ENCODE measurements at places on chromosomes 12 and 14. TPM values are rescaled to one million over a fixed set of nuclear protein-coding genes. Genes with fewer than 3 reads are reported as not detected.

DNA sequence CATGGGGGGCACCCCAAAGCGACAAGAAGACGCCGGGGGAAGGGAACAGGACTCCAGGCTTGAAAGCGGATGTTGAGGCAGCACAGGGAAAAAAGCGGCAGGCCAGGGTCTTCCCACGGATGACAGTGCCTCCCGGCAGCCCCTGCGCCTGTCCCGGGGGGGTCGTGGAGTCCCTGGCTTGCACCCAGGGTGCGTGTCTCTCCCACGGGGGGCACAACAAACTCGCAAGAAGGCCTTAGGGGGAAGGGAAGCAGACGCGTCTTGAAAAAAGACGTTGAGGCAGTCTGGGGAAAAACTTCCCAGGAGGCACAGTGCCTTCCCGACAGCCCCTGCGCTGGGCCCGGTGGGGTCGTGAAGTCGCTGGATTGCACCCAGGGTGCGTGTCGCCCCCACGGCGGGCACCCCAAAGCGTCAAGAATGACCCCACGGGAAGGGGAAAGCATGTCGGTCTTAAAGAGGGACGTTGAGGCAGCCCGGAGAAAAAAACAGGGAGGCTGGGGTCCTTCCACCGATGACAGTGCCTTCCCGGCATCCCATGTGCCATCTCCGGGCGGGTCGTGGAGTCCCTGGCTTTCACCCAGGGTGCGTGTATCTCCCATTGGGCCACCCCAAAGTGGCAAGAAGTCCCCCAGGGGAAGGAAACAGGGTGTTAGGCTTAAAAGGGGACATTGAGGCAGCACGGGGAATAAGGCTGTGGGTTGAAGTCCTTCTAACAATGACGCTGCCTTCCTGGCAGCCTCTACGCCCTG is 159.9 kb upstream of the ALG10B start:
- DNase-seq = no peak

DNA sequence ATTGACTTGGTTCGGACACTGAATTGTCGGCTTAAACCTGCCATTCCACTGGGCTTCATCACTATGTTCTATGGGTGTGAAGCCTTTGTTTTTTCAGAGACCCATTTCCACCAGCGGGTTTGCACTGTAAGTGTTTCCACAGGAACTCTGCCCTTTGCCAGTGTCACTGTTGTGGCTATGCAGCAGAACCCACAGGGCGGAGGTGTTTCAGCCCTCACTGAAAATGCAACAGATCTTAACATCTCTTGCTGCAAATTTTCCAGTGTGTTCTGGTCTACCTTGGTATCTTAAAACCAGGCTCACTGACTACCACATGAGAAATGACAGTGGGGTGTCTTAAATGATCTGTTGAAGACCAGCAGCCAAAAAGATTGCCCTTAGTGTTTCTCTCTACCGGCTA is 21.1 kb downstream of the PRKCH start:
- no peak for DNase-seq

PMEL gene
- total RNA-seq = 1.1 TPM

GRCh38 chr14:71688576-71688975 is 243.7 kb upstream of the RGS6 start:
- no peak for DNase-seq

GNB3 gene
- 2.3 TPM for total RNA-seq

DNA sequence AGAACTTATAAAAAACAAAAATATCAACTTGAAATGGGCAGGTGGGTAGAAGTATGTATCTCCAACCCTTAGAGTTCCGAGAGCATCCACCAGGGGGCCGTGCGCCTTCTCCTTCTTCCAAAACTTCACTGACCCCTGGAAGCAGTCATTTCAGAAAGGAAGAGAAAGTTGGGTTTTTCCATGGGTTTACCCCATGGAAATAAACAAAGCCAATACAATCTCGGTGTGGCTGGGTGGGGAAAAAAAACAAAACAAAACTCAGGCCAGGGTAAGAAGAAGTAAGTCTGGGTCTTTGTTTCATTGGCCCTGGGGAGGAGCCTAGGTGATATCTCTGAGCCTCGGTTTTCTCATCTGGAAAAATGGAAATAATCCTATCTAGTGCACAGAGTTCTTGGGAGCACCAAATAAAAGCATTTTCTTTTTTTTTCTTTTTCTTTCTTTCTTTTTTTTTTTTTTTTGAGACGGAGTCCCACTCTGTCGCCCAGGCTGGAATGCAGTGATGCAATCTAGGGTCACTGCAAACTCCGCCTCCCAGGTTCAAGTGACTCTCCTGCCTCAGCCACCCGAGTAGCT is 33.6 kb upstream of the HNF1A start:
- DNase-seq = peak; percentile 10

DNA sequence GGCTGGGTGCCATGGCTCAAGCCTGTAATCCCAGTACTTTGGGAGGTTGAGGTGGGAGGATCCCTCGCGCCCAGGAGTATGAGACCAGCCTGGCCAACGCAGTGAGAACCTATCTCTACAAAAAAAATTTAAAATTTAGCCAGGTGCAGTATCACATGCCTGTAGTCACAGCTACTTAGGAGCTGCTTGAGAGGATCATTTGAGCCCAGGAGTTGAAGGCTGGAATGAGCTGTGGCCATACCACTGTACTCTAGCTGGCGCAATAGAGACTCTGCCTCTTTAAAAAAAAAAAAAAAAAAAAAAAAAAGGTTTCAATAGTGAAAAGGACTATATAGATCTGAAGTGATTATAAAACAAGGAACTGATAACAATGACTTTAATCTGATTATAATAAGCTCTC is 13.5 kb downstream of the PSMA3 start:
- DNase-seq = no peak

TCTN2 gene
- total RNA-seq = 10.7 TPM

ENO2 gene
- 18.4 TPM for total RNA-seq

DNA sequence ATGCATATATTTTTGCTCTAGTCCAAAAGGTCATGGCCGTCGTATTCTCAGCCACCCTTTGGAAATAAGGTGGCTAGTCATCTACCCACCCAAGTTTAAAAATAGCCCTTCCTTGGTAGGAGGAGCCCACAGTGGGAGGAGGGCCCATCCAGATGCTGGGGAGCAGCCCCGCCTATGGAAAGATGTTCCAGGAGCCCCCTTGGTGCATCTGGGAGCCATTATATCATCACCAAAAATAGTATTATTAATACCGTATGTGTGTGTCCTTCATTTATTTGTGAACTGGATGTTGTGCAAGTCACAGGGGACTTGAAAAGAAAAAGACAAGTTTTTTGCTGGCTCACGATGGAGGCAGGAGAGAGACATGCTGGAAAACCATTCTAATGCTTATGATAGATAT is 34.0 kb downstream of the EMP1 start:
- no peak for DNase-seq

DNA sequence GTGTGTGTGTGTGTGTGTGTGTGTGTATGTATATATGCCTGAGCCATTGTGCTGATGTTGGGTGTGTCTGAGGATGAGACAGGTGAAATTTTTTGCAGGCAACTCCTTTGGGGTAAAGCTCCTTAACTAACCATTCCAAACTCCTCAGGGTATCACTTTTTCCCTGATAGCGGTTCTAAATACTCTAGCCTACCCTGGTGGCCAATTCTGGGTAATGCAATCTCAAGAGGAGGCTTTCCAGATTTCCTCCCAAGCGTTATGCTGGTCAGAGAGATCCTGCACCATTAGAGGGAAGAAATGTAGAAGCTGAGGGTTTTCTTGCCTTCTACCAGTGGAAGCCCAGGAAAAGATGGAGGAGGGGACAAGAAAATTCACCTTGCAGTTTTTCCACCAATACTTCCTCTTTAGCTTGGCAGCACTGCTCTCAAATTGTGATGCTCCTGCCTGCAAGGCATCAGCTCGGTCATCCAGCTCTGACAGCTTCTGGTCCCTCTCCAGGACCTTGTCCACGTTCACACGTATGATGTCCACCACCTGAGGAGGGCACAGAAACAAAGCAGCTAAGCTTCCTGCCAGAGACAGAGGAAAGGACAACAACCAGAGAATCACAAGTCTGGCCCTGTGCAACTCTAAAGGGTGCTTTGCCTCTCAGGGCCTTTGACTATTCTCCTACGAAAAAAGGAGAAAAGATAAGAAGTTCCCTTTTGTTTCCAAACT is 4.9 kb downstream of the VAMP1 start:
- DNase-seq = peak; percentile 66

- DNase-seq = no peak
Observed at GRCh38 chr12:48280572-48280971, 70.1 kb downstream of the ZNF641 start.

SRRM4 gene
- total RNA-seq = not detected

- no peak for DNase-seq
Observed at GRCh38 chr12:114888448-114888847, 204.5 kb upstream of the TBX3 start.

- no peak for DNase-seq
Observed at GRCh38 chr14:23137192-23137812, 18.2 kb upstream of the CEBPE start.

RPL10L gene
- total RNA-seq = not detected

- DNase-seq = no peak
Observed at GRCh38 chr12:132146772-132147422, 2.6 kb downstream of the NOC4L start.

- no peak for DNase-seq
Observed at GRCh38 chr14:106679776-106680175, 1153.4 kb downstream of the TMEM121 start.

C12orf60 gene
- total RNA-seq = 2.1 TPM

GRCh38 chr12:7142056-7142644 is 12.0 kb downstream of the CLSTN3 start:
- DNase-seq = peak; percentile 23

- peak; percentile 54 for DNase-seq
Observed at GRCh38 chr12:94586589-94587259, 63.6 kb downstream of the TMCC3 start.

DNA sequence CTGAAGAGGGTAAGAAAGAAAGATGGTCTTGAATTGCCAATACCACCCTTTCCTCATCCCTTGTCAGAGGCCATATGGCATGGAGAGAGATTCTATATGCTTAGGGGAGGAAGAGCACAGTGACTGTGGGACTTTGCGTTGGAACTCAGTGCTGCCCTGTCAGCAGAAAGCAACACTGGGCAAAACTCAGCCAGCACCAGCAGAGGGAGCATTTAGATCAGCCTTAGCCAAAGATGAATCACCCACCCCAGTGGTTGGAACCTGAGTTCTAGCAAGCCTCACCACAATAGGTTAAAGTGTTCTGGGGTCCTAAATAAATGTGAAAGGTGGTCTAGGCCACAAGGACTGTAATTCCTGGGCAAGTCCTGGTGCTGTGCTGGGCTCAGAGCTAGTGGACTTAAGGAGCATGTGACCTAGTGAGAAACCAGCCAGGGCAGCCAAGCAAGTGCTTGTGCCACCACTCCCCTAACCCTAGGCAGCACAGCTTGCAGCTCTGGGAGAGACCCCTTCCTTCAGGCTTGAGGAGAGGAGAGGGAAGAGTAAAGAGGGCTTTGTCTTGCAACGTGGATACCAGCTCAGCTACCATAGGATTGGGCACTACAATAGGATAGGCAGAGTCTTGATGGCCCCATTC is 11.4 kb upstream of the BCAT1 start:
- DNase-seq = peak; percentile 39

- no peak for DNase-seq
Observed at GRCh38 chr12:89392391-89392790, 40.1 kb upstream of the DUSP6 start.

DNA sequence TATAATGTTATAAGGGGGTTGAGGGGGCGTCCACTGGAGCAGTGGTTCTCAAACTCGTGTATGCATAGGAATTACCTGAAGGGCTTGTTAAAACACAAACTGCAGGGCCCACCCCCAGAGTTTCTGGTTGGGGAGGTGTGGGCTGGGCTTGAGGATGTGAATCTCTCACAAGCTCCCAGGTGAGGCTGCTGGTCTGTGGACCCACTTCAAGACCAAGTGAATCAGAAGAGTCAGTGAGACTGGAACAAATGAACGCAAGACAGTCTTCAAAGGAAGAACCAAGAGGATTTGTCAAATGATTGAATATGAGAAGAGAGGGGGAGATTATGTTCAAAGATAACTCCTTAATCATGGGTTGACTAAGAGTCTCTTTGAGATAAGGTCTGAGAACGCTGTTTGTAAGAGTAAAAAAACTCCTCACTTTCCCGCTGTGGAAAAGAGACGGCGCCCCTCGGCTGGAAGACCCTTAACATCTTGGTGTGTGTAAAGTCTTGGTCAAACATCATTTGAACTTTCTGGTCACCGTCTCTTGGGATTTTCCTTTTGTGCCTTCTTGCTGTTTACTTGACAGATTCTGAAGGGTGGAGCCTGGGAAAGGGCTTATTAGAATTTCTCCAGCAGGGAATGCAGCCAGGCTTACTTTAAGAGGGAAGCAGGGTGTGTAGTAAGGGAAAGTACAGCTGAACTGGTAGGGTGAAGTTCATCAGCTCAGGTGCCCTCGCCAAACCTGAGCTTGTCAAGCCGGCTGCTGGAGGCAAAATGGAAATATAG is 5.3 kb upstream of the FOXN3 start:
- no peak for DNase-seq

DNA sequence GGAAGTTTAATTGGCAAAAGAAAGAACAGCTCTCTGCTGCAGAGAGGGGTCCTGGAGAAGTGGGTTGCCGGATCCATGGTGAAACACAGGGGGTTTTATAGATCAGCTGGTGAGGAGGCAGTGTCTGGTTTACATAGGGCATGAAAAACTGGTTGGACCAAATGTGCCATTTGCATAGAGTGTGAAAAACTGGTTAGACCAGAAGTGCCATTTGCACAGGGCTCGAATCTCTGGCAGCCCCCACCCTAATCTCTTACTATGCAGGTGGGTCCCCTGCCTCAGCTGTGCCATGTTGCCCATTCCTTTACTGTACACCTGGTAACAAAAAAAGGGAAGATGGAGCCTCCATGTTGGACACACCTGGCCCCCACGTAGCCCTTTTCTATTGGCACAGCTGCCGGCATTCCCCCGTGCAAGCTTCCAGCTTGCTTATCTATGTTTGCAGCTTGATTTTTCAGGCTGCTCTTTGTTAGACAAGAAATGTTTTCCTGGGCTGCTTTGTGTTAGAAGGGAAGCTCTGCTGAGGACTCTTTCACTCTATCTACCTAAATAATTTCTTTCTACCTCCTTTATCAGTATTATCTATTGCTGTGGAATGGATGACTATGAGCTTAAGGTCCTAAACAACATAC is 61.1 kb upstream of the TMEM132D start:
- DNase-seq = no peak

CISTR gene
- total RNA-seq = not detected
